ENCODE measurements at places on chromosomes 6 and 20.

- no peak for DNase-seq
These were observed 423.6 kb downstream of the BCKDHB start for GRCh38 chr6:80530103-80530502.

- DNase-seq = no peak
These were observed 43.6 kb downstream of the ZNF831 start for GRCh38 chr20:59207235-59207634.

DNA sequence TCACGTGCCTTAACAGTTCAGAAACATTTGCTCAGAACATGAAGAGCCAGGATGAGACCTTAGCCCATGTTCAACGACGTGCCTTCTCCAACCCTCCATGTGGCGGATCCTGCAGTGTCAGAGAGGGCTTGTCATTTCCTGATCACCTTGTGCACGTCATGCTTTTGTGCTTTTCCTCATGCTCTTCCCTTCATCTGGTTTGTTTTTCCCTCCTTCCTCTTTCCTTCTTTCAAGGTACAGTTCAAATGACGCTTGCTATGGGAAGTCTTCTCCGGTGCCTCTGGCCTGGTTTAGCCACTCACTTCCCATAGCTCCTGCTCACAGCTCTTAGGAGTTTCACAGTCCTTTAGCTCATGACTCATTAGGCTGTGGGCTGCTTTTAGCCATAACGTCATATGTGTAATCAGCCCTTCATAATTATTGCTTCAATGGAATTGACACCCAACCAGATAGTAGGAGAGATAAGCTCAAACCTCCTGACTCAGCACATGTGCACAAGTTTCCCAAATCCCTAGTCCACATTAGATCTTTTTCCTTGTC lies 102.7 kb upstream of the CNKSR3 start:
- peak; percentile 41 for DNase-seq

GRCh38 chr6:142184307-142184706 lies 37.2 kb downstream of the VTA1 start:
- DNase-seq = no peak

- DNase-seq = no peak
These were observed 504.0 kb upstream of the SPTLC3 start for GRCh38 chr20:12504779-12505178.
